ENCODE measurements at places on chromosomes 3 and 15.

- DNase-seq, result no peak
Measured at GRCh38 chr15:68614286-68615035, 35.7 kb downstream of the CORO2B start.

DNA sequence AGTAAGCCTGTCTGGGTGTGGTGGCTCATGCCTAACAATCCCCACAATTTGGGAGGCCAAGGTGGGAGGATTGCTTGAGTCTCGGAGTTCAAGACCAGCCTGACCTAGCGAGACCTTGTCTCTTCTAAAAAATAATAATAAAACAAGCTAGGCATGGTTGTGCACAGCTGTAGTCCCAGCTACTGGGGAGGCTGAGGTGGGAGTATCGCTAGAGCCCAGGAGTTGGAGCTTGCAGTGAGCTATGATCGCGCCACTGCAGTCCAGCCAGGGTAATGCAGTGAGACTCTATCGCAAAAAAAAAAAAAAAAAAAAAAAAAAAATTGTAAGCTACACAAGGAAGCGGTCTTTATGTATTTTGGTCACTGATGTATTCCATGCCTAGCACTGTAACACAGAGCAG lies 242.4 kb upstream of the WNT5A start:
- no peak for DNase-seq

DNA sequence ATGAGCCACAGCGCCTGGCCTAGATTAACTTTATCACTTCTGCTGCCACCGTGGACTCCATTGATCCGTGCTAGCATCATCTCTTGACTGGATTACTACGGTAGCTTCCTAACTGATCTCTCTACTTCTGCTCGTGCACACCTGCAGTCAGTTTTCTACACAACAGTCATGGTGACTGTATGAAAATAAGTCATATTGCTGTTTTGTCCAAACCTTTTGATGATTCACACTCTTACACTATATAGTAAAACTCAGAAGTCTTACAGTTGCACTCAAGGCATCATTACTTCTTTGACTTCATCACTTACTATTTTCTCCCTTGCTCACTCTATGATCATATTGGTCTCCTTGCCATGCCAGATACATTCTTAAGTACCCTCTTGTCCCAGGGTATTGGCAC lies 10.1 kb downstream of the PDCD6IP start:
- peak; percentile 34 for DNase-seq

DNA sequence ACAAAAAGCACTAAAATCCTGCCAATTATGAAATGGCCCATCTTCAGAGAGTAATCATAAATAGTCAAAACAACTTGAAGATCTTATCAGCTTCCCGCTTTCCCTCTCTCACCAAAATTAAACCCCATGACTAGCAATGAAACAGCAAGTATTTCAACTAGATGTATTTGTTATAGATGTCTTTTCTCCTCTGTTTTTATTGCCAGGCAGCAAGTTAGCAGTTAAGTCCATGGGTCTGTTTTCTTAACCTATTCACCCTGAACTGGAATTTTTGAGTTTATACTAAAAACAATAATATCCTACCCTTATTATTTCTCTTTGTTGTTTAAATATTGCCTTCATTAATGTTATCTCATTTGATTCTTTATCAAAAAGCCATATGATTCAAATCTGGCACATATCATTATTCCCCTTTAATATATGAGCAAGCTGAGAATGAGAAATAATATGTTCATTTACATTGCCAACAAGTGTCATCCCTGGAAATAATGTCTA lies 23.3 kb downstream of the AQP9 start:
- DNase-seq, result peak; percentile 14

GRCh38 chr3:50410185-50410584 lies 50.9 kb upstream of the TMEM115 start:
- no peak for DNase-seq

GRCh38 chr3:101383156-101383575 lies 62.8 kb upstream of the IMPG2 start:
- no peak for DNase-seq

GRCh38 chr3:7920211-7920610 lies 581.4 kb upstream of the LMCD1 start:
- DNase-seq, result no peak

GRCh38 chr3:101050866-101051265 lies 57.6 kb upstream of the ABI3BP start:
- DNase-seq, result no peak

DNA sequence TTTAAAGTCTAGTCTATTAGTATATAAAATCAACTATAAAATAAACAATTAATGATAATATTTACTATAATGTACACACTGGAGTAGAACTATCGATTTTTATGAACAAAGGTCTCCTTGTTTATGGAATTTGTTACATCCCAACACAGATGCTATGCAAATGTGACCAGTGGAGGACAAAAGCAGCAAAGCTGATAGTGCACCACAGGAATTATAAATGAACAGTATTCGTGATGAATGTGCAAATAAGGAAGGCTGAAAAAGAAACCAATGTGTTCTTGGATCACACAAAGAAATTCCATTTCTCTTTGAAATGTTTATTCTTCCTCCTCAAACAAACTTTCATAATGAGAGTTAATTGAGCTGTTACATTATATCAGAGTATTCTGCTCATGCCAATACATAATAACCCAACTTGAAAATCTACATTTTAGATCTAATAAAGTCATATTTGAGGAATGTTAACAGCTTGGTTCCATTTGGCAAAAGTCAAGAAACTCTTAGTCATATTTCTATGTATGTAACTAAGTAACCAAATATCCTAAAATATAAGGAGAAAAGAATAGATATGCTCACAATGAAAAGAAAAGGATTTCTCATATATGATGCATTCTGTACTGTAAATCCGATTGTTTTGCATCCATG lies 79.3 kb downstream of the NEK10 start:
- DNase-seq, result peak; percentile 17

DNA sequence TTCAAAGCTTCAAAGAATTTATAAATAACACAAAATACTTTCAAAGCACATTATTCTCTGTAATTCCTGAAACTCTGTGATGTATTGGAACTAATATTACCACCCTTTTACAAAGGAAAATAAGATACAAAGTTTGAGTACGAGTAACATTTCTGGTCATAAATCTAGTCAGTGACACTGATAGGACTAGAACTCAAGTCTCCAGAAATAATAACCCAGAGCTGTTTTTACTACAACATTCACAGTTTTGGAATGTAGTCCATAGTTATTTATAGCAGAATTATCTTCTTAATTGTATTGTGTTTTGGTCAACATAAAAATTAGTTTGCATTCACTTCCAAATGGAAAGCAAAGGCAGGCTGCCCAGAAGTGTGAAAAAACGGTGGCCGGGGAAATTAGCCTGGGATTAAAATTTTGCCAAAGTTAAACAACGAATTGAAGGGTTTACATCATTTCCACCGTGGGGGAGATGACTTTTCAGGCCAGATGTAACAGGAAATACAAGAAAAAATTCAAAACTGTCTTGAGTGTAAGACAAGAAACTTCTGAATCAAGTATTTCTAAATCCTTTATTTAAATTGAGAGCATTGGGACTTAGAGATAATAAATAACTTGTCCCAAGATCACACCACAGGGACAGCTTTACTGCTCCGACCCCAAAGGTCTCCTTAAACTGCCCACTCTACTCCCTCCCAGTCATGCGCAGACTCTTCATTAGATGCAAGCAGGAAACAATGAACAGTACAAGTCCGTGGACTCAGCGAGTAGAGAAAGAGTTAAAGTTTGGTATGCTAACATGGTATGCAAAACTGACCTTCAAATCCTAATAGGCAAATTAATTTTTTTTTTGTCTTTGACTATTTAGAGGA lies 74.3 kb upstream of the VGLL4 start:
- DNase-seq, result peak; percentile 59

GRCh38 chr3:120438665-120439370 lies 12.0 kb downstream of the FSTL1 start:
- DNase-seq, result peak; percentile 93

DNA sequence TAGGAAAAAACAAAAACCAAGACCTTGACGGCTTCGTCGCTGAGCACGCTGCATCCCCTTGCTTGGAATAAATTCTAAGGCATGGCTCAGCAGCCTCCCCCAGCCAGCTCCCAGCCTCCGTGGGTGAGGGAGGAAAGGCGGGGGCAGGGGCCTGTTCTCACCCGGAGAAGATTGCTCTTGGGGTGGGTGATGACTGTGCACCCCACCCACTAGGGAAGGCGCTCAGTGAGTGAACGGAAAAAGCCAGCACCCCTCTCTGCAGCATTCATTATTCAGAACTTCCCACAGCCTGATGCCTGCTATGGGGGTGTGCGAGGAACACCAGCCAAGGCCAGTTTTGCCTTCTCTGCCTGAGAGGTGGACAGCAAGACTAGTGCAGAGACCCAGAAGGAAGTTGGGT lies 19.3 kb upstream of the NTRK3 start:
- no peak for DNase-seq

DNA sequence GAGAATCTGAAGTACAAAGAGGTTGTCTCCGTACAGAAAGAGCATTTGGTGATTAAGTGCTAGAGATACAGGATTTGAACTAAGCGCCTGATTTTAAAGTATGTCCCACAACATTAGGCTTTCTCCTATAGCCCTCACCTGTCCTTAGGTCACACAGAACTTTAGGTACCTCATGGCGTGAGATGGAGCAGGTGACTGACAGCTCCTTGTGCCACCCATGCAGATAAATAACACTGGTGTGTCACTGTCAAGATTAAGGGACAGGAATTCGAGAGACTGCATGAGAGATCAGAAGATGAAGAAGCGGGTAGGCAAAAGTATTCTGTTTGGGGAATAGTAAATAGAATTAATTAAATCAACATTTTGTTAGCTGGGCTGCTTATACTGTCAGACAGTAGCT lies 1.1 kb downstream of the BLM start:
- DNase-seq, result no peak

DNA sequence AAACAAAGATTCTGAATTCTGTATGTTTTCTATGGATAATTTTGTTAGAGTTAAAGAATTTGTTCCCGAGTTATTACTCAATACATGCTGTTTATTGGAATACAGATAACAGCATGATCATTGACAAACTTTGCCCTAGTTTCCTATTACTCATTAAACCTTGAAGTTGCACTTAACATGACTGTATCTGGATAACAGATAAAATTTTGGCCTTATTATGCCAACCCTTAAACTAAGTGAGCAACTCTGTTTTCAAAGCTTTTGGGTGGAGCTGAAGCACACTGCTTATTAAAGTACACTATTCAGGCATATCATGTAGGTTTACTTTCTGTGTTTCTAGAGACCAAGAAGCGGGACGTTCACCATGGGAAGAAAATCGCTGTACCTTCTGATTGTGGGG lies at the start of gene AADAC:
TSS of gene AADAC (plus strand) at position 318 of the 400 bp plus-strand sequence. CDS start at position 365, 47 bp downstream.
- DNase-seq, result peak; percentile 49

- DNase-seq, result no peak
Measured at GRCh38 chr3:8563597-8563996, 62.0 kb downstream of the LMCD1 start.

DNA sequence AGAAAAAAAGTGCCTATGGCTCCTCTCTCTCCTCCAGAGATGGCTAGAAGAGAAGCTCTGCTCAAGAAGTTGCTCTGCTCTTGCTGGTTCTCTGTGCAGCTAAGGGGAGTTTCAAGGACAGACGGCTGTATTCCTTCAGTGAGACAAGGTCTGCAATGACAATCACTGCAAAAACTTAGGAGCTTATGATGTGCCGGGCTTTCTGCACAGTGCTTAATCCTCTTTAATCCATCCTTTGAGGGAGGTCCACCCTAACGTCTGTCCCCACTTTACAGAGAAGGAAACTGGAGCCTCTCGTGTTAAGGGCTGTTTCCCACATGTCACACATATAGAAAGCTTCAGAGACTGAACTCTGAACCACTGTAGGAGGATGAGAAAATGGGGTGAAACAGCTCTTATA lies 260.6 kb downstream of the MEX3B start:
- no peak for DNase-seq

DNA sequence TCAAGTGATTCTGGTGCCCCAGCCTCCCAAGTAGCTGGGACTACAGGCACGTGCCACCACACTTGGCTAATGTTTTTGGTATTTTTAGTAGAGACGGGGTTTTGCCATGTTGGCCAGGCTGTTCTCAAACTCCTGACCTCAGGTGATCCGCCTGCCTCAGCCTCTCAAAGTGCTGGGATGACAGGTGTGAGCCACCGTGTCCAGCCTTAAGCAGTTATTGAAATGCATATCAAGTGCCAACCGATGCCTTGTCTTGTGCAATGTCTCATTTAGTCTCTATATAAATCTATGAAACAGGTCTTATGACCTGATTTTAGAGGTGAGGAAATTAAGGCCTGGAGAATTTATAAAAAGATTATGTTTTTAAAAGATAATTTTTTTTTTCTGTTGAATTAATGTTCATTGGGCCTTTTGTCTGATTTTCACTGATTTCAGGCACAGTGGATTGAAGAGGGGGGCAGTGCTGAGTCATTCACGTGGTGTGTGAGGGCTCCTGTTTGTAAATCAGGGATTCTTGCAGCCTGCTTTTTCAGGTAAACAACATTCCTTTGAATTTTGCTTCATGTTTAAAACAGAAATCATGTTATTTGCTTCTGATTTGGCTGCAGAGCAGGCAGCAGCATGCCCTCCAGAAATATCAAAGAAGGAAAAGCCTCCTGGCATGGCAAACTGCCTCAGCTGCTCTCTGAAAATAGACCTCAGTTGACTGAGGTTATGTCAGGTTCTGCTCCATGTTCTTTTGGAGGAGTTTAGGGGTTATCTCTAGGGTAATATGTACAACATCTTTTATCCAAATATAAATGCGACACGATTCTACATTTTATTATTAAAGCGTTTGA lies 407.0 kb upstream of the RGMA start:
- DNase-seq, result no peak

DNA sequence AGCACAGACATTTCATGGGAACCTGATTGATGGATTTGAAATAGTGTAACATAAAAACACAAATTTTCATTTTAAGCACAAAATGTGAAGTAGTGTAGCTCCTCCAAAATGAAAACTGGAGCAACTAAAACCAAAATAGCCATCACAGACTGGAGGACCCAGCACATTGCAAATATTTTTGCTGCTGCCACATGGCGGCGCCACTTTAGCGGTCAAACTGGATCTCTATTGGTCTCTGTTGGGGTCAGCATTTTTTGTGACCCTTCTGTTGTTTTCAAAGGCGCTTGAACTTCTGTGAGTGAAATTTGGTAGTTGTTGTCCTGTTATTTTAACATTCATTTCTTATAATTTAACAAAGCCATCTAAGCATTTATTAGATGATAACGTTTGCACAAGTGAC lies 259.9 kb downstream of the IL20RB start:
- no peak for DNase-seq

- DNase-seq, result peak; percentile 86
Measured at GRCh38 chr15:84731774-84732173, 15.8 kb upstream of the SEC11A start.

Data from iris pigment epithelial cell (primary cell).